ENCODE measurements at places on chromosomes 1 and 21.

DNA sequence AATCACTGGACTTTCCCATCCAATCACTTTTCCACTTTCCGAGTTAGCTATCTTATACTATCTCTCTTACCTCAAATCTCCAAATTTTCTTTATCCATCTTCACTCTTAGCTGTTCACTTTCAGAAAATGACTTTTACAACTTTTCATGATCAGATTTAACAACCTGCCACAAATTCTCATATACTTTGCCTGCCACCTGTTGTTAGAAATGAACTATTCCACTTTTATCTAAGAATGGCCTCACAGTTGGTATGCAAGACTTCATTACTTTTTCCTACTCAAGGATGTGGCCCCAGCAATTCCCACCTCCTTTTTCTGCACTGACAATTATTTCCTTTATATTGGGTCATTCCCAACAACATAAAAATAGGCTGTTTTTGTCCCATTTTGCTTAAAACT is 93.6 kb upstream of the DEPDC1 start:
- DNase-seq = no peak

DNA sequence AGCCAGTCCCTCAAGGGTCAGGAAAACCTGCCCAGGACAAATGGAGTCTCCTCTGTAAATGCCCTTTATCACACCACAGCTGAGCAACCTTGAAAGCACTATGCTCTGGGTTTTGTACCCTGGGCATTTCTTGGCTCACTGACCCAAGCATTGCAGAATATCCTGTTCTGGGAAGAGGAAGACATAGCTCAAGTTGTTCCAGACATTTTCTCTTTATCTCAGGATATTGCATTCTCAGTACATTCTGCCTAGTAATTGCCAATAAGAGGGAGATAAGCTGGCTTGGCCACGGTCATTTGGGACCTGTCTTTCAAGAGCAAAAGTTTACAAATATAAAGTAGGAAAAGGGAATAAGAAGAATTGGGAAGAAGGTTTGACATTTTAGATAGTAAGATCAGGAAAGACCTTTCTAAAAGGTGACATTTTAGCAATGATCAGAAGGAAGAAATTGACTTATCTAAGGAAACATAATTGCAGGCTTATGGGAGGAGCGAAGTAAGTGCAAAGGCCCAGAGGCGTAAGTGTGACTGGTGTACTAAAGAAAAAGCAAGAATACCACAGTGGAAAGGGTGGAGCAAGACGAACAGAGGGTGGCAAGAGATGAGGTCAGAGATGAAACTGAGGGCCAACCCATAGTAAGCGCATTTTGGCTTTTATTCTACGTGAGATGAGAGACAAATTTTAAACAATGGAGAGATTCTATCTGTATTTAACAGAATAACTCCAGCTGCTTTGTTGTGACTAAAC is 394.0 kb upstream of the CXADR start:
- DNase-seq = no peak

- DNase-seq = no peak
Measured at GRCh38 chr21:36517366-36518075, 37.6 kb upstream of the CLDN14 start.

DNA sequence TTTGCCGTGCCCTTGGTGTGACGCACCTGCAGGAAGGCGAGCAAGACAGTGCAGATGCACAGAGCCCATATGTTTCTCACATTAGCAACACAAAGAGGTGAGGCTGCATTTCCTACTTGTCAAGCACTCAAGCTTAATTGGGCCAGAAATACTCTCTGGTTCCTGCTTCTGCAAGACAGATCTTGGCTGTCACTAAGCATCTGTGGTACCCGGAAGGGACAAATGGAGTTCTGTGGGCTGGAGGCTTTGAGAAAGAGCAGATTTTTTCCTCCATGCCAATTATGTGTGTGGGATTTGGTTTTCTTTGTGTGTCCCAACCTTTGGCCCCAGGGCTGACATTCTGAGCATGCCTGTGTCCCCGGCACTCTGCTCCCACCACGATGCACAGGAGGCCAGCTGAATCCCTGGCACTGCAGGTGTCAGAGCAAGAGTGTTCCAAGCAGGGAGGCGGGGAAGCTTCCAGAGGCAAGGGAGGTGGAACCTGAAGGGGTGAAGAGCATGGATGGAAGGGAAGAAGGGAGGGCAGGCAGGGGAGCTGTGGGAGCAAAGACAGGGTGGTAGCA is 52.0 kb upstream of the STUM start:
- DNase-seq = no peak

DNA sequence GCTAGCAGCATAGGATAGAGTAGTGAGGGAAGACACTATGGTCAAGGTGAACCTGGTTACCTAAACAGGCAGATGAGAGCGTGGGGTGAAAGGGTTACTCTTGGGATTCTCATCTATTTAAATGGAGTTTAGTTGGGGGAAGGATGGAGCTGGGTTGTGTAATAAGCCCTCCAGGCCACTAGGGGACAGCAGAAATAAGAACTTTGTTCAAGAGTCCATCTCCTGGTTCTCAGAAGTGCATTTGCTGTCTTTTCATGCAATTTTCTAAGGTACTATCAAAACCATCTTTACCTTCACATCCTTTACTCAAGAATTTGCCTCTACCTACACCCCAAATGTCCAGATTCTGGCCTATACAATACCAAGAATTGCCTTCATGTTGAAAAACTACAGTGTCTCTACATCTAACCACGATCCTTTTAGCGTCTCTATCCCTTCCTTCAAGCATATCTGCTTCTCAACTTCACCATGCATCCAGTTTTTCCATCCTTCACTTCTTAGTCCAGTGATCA is 28.0 kb downstream of the SLAMF1 start:
- DNase-seq = no peak

GRCh38 chr1:110249256-110249655 is 39.1 kb downstream of the KCNC4 start:
- no peak for DNase-seq

DNA sequence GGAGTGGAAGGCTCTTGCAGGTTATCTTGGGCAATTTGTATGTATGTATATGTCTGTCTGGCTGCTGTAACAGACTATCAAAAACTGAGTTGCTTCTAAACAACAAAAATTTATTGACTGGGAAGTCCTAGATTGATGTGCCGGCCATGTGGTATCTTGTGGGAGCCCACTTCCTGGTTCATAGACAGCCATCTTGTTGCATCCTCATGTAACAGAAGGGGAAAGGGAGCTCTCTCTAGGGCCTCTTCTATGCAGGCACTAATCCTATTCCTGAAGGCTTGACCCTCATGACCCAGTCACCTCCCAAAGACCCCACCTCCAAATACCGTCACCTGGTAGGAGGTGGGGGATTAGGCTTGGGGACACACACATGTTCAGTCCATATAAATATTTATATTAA is 9.2 kb downstream of the GIPC2 start:
- DNase-seq = no peak

GRCh38 chr1:193406901-193407300 is 220.5 kb upstream of the B3GALT2 start:
- no peak for DNase-seq

DNA sequence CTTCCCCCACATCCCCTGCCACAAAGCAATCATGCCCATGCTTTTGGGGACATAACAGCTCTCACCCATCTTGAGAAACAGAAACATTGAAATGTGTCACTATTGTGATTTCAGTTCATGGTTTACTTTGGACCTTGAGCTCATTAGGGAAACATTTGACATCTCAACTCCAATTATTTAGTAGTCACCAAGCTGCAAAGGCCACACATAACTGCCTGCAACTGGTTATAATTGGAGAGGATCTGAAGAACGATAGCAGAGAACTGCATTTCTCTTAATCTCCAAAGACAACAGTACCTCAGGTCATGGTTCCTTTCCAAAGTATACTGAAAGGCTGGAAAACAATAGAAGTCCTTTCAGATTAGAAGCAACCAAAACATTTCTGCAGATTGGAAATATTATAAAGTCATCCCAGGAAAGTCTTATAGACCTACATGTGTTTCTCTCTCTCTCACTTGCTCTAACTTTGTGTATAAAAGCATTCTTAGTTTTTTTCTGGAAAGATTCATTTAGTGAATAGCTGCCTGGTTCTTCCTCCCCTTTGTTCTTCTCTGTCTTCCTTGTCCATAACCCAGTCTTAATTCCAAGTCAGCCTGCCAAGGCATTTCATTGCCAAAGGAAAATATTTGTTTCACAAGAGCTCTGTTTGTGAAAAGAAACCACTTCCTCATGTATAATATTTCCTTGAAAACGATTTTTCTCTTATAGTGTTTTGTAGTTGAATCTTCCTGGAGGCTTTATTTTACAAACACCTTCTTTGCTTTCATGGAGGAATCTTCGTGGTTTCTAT is 426.8 kb downstream of the ADGRL2 start:
- DNase-seq = no peak

GRCh38 chr1:78009276-78009675 is 4.5 kb downstream of the DNAJB4 start:
- no peak for DNase-seq

DNA sequence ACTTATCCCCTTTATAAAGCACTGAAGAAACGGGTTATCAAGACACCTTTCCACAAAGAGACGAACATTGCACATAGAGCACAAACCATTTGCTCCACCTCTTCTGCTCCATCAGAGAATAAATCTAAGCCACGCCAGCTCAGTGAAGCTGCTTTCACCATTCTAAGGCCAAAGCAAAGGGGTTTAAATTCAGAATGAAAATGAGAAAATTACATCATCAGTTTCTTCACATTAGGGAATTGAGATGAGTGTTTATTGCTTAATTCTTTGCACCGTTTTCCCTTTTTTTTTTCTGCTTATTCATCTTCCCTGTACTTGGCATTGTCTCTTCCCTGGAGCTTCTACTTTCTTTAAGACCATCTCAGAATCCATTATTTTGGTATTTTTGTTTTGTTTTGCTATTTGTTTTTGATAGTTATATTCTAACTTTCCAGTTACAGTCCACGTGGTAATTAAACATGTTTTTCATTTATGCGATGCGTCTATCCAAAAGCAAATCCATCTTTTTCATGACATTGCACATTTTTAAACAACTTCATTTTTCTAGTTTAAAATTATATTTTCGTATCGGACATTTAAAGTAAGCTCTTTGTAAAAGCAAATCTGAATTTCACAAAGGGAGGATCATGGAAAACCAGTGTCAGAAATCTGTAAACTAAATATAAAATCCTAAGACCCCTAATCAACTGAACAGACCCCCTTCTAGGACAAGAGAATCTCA is 1.9 kb upstream of the OR2T34 start:
- DNase-seq = no peak

DNA sequence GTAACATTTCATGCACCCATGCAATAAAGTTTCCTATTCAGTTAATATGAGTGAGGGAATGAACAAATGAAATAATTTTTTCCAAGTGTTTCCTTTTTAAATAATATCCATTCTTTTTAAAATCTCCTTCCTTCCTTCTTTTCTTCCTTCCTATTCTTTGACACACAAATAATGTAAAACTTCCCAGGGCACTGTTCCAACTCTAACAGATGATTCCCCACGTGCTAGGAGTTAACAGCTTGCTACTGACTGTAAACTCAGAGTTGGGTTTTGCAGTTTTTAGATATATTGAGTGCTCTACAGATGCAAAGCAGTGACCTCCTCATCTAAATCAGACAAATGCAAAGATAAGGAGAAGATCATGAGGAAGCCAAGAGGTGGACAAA is 54.0 kb upstream of the POU2F1 start:
- DNase-seq = no peak

- no peak for DNase-seq
Measured at GRCh38 chr1:151534662-151535278, 5.3 kb upstream of the TUFT1 start.

DNA sequence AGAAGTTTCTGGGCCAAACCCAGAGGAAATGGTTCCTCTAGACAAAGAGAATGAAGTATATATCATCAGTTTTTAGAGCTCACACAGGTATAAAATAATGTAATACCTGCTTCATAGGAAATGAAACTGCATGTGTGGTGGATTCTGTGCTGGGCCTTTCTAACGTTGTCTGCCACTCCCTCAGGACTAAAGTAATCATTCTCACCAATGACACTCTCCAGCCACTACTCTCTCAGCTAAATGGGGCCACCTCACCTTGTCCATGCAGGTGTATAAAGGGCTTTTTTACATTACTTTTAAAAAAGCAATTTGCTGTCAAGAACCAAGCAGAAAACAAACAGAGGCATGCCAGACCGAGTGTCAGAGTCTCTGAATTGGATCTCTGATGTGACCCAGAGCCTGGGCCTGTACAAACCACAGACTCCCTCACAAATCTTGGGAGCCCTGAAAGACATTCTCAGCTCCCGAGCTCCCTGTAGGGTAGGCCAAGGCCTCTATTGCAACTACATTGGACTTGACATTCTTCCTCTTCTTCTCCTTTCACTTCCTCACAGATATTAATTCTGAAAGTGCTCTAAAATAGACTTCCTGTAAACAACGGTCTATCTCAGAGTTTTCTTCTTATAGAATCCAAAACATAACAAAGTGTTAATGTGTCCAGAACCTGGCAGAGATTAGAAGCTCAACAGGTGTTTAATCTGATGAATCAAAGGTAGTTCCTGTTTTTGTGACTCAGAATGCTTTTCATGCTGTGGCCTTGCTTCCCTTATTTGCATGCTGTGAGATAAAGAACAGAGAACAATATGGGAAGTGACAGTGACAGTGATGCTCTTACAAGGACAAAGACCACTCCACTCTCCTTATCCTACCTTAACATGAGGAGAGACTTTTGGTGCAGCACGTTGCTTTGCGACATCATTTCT is 8.6 kb downstream of the AIM2 start:
- DNase-seq = no peak

- no peak for DNase-seq
Measured at GRCh38 chr1:24955161-24955560, 25.1 kb upstream of the RUNX3 start.

DNA sequence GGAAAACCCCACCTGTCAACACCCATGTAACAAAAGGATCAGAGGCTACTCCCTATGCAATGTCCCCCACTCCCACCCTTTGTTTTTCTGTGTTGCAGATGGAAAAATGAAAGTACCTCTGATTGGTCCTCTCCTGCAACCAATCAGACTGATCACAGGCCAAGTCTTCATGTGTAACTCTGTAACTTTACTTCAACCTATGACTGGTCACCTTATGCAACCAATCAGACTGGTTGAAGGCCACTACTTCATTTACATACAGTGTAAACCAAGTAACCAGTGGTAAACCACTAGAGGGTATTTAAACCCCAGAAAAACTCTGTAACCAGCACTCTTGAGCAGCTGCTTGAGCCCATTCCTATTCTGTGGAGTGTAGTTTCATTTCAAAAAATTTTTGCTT is 266.3 kb upstream of the OLFM3 start:
- no peak for DNase-seq

GRCh38 chr1:25451908-25452307 is 21.2 kb downstream of the MACO1 start:
- DNase-seq = no peak

- no peak for DNase-seq
Measured at GRCh38 chr1:71295350-71295749, 214.5 kb upstream of the ZRANB2 start.

- DNase-seq = no peak
Measured at GRCh38 chr21:30268608-30269197, 14.0 kb downstream of the KRTAP24-1 start.

Data from SW 1271 (cell line).